KG1 (cell line): ENCODE measurements at places on chromosomes 12 and 14.

DNA sequence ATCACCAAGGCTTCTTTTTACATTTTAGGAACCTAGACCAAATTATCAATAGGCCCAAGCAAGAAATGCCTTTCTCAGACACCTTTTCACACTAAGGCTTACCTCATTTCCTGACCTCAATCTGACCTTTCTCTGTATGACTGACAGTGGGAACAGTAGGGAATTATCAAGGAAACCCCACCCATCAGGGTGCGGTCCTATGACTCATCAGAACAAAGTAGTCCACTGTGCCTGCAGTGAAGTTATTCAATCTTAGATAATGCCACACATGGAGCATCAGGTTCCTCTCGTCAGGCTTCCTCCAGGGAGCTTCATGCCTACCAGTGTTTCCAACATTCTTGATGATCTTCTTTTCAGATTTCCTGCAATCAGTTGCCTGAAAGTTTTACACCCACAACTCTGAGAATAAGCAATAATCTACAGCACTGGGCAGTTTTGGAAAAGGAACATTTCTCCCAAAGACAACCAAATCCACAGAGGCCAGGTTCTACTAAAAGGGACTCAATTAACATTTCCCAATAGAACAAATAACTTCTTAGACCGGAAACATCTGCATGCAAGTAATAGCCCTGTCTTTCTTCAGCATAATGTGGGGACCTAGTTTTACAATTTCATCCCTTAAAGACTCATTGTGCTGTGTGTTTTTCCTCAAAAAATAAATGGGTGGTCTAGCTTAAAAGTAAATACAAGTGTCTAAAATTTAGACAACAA, 35.9 kb upstream of the TMTC2 start:
- DNase-seq = no peak

DNA sequence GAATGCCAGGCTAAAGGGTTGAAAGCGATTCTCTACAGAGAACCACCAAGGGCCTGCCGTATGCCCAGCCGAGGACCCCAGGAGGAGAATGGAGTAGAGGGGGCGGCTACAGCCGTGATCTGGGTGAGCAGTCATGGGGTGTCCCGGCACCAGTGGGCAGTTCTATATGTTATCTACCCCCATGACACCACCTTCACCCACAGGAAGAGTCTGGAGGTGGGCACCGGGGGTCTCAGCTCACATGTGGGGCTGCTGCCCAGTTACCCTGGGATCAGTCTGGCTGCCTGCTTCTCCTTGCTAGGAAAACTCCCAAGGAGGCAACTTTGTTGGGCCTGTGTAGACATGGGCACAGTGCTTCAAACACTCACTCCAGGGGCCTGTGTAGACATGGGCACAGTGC, 99.4 kb downstream of the LGMN start:
- no peak for DNase-seq

GRCh38 chr12:16454481-16454880, 107.0 kb downstream of the MGST1 start:
- DNase-seq = no peak

GRCh38 chr12:124867401-124867930, 3.8 kb upstream of the SCARB1 start:
- DNase-seq = no peak

- DNase-seq = no peak
Measured at GRCh38 chr14:65290830-65291229, 121.7 kb upstream of the FUT8 start.

- DNase-seq = no peak
Measured at GRCh38 chr14:68627868-68628604, 164.8 kb downstream of the ZFP36L1 start.
